Right renal pelvis (tissue), 4 donors: ENCODE measurements at places on chromosomes 1 and 21.

- no peak for DNase-seq
Observed at GRCh38 chr1:234395297-234395696, 22.0 kb downstream of the COA6 start.

DNA sequence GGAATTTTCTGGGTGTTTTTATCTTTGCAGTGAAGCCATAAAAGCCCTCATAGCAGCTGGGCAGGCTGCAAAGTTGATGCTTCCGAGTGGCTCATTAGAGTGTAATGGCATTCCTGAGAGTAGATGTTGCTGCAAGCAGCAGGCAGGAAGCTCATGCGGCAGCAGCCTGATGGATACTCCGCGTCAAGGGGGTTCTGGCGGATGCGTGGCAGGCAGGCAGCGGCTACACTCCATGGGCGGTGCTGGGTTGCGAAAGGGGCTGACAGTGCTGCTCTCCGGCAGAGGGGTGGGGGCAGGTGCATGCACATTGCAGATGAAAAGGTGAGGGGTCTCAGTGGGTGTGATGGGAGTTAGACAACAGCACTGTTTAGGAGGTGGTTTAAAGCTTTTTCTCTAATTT is 93.2 kb upstream of the AJAP1 start:
- DNase-seq = no peak

- DNase-seq = no peak
Observed at GRCh38 chr1:118210051-118210722, 25.2 kb upstream of the SPAG17 start.

DNA sequence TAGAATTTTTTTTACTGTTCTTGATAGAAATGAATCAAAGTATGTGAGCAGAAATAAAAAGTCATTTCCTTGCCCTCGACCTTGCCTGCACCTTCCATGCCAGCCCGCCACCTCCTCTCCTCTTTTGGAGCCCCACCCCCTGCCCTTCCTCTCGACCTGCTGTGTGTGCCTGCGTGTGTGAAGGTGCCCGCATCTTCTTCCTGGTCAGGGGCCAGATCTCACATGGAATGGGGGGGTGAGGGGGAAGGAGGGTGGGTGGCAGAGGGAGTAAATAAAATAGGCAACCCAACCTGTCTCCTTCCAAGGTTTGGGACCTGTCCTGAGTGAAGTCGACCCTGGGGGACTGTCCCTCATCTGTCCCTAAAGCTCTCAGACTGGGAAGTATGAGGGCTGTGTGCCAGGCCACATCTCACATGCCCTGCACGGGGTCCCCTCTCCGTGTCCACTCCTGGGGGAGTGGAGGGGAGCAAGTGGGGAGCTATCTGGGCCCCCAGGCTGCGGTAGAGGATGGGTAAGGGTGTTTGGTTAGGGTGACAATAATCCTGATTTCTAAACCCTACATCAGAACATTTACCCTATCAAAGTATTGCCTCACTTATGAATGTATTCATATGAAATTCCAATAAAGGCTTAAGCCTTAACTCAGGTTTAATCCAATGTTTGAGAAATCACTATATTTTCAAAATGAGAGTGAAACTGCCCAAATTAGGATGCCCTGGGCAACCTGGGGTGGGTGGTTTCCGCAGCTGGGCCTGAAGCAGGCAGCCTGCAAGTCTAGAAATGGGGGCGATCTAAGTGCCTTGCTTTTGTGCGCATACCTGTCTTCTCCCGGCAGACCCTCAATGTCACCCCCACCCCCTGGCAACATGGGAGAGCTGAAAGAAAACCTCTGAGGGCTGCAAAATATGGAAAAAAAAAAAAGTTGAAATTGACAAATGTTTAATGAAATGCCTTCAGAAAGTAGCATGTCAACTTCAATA is 15.4 kb downstream of the AMPD2 start:
- DNase-seq = no peak

DNA sequence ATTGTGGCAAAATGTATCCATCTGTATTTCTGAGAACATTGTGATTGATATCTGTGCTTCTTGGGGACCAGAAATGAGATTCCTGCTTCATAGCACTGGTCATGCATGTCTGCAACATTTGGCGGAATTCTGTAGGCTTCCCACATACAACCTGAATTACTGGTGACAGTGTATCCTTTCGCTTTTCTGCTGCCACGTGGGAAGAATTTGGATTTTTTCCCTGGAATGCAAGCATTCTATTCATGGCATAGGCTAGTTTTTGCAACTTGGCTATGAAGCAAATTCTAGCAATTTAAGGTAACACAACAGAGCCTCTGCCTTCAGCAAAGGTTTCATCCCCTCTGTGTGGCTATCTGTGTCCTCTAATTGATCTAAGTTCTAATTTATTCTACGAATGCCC is 85.9 kb downstream of the BCAR3 start:
- DNase-seq = no peak

DNA sequence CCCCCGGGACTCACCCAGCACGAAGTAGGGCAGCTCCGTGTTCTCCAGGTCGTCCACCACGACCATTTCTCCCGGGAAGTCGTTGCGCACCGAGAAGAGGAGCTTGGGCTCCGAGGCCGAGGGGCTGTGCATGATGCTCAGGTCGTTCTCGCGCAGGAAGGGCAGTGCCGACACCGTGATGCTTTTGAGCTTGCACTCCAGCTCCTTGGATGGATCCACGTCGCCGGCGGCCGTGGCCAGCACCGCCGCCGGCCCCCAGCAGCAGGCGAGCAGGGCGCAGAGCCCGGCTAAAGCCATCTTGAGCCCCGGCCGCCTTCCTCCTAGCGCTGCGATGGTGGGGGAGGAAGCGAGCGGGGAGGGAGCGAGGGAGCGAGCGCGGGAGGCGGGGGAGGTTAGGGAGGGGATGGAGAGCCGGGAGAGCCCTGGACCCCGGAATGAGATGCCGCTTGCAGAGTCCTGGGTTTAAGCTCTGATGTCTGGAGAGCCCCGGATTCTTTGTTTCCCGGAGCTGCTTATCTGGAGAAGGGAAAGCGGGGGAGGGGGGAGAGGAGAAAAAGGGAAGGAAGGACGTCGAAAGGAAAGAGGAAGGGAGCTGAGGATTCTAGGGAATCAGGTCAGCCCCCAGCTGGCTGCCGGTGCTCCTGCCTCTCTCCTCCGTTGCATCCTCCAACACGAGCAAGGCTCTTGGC is at the start of gene ASTN1:
TSS of gene ASTN1 (minus strand) at position 333 of the 689 bp plus-strand sequence. CDS start at position 297, 36 bp downstream.
- DNase-seq = no peak

GRCh38 chr1:75053207-75053606 is 81.0 kb upstream of the LHX8 start:
- DNase-seq = no peak

DNA sequence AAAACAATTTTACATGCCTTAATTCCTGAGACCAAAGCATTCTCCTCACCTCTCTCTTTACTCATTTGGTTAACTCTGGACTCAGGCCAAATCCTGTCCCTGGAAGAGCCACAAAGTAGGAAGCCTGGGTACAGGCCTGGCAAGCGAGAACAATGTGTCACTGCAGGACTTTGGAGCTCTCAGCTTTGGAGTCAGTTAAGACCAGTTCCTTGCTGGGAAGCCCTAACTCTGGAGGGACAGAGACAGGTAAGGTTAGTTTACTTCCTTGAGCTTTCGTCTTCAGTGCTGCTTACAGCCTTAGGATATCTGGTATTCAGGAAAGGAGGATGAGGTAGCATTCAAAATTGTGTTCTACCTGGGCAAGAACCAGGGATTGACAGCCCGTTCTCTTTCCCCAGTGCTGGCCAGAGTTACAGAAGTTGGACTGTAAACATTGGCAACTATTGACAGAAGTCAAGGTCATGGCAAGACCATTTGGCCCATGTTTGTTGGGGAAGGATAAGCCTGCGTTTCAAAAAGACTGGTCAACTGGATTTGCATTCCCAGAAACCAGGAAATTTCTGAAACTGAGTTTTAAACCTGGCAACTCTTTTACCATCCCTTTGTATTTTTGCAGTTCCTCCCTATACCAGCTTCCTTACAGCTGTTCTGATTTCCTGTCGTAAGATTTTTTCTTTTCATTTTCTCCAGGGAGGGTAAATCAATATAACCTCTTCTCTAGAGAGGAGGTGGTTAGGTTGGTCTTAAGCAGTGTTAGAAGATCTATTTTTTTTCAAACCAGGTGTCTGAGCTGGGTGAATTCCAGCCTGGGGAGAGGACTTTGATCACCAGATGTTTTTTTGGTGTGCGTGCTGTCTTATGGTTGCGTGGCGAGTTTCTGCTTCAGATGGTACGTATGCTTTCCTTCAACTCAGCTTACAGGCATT is at the start of gene C4BPB:
TSS of gene C4BPB (plus strand) at position 160 of the 926 bp plus-strand sequence. CDS start at position 832, 672 bp downstream.
- DNase-seq = no peak

- DNase-seq = no peak
Observed at GRCh38 chr1:217885181-217885580, 254.0 kb downstream of the SPATA17 start.

DNA sequence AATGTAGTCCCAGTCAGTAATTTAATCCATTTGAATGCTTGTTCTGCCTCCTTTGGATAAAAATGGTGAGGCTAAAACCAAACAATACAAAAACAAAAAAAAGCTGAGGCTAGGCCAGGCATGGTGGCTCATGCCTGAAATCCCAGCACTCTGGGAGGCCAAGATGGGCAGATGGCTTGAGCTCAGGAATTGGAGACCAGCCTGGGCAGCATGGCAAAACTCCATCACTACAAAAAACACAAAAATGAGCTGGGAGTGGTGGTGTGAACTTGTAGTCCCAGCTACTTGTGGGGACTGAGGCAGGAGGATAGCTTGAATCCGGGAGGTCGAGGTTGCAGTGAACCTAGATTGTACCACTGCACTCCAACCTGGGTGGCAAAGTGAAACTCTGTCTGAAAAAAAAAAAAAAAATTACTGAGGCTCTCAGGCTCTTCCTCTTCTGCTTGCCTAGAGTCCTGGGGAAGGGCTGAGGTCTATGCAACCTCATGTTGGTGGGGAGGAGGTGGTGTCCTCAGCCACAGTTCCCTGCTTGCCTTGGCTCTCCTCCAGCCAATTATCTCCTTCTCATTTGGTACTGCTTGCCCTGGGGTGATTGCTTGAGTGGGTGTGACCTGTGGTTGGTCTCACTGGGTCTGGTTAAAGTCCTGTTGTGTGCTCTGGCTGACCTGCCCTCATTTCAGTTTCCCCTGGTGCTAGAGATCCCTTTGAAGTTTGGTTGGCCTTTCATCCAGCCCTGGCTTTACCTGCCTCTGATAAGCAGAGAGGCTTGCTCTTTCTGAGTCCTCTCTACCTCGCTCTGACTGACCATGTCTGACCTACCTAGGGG is 20.9 kb downstream of the S1PR1 start:
- no peak for DNase-seq

GRCh38 chr21:34088752-34089151 is 15.4 kb downstream of the MRPS6 start:
- DNase-seq = no peak

- no peak for DNase-seq
Observed at GRCh38 chr1:232979558-232979957, 29.1 kb downstream of the NTPCR start.

DNA sequence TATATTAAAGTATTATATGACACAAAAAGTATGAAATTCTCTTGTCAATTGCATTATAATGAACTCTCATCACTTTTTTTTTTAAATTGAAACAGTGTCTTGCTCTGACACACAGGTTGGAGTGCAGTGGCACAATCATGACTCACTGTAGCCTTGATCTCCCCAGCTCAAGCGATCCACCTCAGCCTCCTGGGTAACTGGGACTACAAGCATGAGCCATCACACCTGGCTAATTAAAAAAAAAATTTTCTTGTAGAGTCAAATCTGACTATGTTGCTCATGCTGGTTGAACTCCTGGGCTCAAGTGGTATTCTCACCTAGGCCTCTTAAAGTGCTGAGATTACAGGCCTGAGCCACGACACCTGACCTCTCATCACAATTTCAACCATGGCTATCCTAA is 259.3 kb downstream of the S1PR1 start:
- DNase-seq = no peak

GRCh38 chr1:18581420-18581880 is 49.2 kb upstream of the PAX7 start:
- no peak for DNase-seq

GRCh38 chr1:8563944-8564537 is 246.1 kb downstream of the SLC45A1 start:
- no peak for DNase-seq

- no peak for DNase-seq
Observed at GRCh38 chr1:103461161-103462105, 64.1 kb upstream of the RNPC3 start.

GRCh38 chr1:31648641-31649357 is 4.1 kb upstream of the PEF1 start:
- no peak for DNase-seq

DNA sequence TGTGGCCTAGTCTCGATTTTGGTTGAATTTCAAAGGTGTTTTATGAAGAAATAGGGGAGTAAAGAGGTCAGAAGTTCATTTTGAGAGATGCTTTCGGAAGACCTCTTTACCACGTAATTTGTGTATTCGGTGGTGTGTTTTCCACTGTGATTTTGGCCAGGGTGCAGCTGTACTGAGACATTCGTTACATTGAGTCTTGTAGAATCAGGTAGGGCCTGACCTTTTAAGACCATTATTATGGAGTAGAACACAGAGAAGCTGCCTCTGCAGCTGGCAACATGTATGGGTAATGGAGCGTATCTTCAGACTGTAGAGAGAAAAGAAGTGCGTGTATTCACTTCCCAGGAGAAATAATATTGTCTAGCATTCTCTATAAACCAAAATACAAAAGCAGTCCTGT is 326.5 kb downstream of the PDE4B start:
- DNase-seq = no peak

DNA sequence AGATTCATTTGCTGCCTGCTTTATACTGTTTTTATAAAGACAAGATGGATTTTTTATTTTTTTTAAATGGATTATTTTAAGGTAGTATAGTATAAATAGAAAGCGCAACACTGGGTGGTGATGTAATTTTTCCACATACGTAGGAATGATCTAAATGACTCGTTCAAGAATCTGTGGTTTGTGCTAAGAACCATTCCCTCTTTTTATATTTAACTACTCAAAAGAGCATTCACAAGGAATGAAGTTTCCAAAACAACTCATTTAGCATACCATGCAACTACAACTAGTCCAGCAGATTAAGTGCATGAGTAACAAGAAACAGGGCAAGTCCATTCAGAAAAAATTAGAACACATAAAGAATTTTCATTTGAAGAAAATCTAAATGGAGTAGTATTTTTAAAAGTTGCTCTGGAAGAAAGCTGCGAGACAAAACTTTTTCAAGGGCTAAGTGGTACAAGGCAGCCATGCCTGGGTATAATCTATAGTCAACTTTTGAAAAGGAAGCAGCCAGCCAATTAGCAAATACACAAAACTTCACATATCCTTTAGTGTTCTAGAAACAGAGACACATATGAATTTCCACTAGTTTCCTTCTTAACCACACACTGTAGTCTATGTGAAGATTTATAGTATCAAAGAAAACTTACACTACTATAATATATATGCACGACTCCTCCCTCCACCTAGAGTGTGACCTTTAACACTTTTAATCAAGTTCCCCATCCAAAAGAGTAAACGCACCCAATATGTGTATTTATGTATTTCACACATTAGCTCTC is 23.4 kb downstream of the GTF2B start:
- DNase-seq = no peak

DNA sequence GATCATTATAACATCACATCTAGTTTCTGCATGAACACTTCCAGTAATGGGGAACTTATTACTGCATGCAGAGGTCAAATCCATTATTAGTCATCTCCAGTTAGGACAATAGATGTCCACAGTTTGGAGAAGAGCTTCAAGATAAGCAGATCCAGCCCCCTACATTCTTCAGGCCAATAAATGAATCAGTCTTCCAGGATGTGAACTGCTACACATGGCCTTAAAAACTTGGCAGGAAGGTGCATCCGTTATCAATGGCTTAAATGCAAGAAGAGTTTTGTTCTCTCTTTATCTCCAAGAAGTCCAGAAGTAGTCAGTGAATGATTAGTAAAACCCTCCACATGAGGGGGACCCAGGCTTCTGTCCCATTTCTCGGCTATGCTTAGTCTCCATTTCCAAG is 70.8 kb downstream of the DMRTA2 start:
- no peak for DNase-seq
